ENCODE measurements at places on chromosomes 12 and 14.

GRCh38 chr14:67199016-67199415 is 9.8 kb downstream of the GARIN2 start:
- no peak for DNase-seq

- no peak for DNase-seq
These were observed 96.5 kb downstream of the PPP1R12A start for GRCh38 chr12:79838359-79838758.

GRCh38 chr12:49980501-49981349 is 8.0 kb downstream of the AQP6 start:
- no peak for DNase-seq

GRCh38 chr14:72550513-72550912 is 343.4 kb downstream of the DPF3 start:
- no peak for DNase-seq

GRCh38 chr12:108712165-108712924 is 19.0 kb downstream of the CORO1C start:
- DNase-seq = no peak

DNA sequence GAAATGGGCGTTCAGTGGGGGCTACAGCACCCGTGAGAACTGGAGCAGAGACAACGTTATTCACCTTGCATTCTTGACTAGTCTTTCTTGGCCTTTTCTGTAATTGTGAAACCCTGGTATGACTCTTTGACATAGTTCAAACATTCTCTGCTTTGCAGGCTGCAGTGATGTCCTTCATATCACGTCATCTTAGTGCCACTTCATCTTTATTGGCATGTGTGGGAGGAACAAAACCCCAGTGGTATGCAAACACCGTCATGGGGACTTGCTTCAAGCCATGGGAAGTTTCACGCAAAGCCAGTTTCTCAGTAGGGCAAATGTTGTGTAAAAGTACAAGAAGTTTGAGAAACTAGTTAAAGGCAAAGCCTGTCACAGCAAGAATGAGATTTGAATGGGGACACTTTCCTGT is 20.2 kb upstream of the DUSP16 start:
- DNase-seq = no peak

DNA sequence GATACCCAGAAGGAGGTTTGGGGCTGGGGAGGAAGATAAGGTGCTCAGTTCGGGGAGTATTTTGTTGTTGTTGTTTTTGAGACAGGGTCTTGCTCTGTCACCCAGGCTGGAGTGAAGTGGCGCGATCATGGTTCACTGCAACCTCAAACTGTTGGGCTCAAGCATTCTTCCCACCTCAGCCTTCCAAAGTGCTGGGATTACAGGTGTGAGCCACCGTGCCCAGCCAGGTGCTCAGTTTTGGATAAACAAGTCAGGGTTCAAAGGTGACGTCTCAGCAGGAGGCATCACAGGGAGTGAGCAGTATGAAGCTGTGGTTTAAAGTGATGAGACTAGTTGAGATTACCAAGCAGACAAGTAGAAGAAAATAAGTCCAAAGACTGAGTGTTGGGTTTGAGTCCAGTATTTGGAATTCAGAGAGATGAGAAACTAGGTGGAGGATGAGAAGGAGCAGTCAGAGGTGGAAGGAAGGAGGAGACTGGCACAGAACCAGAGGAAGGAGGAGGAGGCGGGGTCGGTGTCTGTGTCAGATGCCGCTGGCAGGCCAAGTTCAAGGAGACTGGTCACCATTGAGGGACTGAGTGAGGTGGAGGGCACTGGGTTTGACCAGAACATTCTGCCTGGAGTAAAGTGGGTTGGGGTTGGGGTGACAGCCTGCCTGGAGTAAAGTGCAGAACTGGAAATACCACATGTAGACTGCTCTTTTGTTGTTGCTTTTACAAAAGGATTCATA is 16.1 kb downstream of the SLC35E3 start:
- DNase-seq = no peak

GRCh38 chr12:14775636-14775980 is 27.7 kb downstream of the WBP11 start:
- peak; percentile 49 for DNase-seq

- no peak for DNase-seq
These were observed 28.6 kb downstream of the GNS start for GRCh38 chr12:64730588-64730969.

- DNase-seq = peak; percentile 74
These were observed 17.7 kb upstream of the CCDC91 start for GRCh38 chr12:28172434-28173030.

DNA sequence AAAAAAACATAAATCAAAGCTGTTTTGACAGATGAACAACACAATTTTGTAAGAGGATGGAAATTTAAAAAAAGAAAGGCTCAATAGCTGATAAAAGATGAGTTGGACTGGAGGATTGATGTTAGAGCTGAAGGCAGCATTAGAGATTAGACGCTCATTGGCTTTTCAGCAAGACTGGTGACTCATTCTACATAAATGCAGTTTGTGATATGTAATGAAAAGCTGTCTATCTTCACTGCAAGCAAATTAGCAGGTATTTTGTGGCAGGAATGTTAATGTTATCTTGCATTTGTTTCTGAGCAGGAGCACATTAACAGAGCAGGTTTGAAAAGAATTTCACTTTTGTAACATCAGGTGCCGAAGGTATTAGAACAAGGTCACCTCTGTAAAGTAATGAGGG is 442.7 kb upstream of the NOVA1 start:
- DNase-seq = no peak

DNA sequence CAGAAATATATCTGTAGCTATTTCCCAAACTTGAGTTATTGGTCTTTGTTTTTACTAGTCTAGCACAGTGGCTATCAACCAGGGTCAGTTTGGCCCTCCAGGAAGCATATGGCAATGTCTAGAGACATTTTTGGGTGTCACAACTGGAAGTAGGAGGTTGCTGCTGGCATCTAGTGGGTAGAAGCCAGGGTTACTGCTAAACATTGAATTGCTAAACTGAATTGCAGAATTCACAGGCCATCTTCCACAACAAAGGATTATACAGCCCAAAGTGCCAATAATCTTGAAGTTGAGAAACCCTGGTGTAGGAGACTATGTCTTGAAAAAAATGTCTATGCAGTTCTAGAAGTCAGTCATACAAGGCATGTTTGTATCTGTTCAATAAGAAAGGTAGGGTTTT is 27.7 kb downstream of the ARHGAP5 start:
- no peak for DNase-seq

DNA sequence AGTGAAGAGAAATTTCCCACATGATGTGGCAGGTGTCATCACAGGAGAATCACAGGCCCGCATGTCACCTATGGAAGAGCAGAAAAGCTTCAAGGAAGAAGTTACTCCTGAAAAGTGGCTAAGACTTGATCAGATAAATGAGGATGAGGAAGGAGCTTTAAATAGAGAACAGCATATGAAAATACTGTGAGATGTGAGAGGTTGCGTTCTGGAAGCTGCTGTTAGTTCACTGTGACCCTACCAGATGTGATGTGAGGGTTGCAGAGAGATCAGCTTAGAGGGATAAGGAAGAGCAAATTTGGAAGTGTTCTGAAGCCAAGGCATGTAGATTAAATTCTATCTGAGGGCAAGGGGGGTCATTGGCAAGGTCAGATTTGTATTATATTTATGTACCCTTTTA is 17.1 kb downstream of the ERP27 start:
- no peak for DNase-seq

- DNase-seq = no peak
These were observed 32.9 kb downstream of the C14orf132 start for GRCh38 chr14:96072076-96072475.

GRCh38 chr12:62259631-62259992 is 592 bp upstream of the USP15 start:
- DNase-seq = no peak

GRCh38 chr12:85865890-85866289 is 8.2 kb upstream of the NTS start:
- no peak for DNase-seq

GRCh38 chr12:119399301-119399700 is 64.8 kb downstream of the CCDC60 start:
- no peak for DNase-seq

GRCh38 chr12:94416613-94417012 is 43.1 kb downstream of the CEP83 start:
- DNase-seq = no peak

DNA sequence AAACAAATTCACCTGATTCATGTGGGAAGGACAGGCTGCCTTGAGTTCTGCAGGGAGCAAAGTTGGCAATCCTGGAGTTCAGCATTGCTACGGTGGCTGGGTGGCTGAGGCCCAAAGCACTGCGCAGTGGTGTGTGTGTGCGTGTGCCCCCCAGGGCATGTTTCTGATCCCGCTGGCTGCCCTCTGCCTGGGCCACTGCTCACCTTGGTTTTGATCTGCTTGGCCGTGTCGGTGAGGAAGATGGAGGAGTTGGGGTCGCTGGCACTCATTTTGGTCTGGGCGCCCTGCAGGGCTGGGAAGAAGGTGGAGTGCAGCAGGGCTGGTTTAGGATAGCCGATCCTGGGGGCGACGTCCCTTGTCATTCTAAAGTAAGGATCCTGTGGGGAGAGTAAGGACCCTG is 19.1 kb downstream of the SLC25A47 start:
- DNase-seq = no peak

DNA sequence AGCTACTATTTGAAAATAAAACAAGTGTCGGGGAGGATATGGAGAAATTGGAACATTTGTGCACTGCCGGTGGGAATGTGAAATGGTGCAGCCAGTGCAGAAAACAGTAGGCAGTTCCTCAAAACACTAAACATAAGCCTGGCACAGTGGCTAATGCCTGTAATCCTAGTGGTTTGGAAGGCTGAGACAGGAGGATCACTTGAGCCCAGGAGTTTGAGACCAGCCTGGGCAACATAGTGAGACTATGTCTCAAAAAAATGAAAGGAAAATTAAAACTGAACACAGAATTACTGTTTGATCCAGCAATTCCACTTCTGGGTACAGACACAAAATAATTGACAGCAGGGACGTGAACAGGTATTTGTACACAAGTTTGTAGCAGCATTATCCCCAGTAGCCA is 12.6 kb downstream of the SIVA1 start:
- no peak for DNase-seq

DNA sequence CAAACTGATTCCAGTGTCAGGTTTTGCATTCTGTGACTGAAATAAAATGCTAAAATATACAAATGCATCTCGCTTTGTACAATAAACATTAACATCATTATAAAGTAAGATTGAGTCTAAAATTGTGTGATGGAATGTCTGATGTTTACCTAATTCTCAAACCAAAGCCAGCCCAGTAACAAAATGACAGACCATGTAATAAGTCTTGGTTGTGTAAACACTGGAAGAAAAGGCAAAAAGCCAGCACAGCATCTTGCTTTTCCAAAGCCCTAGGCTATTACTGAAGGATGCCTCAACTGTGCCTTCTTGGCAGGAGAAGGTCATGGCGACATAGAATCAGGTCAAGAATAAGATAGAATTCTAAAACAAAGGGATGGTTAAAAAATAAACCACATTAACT is 169.6 kb downstream of the EGLN3 start:
- no peak for DNase-seq

GRCh38 chr12:38880288-38880687 is 25.1 kb downstream of the CPNE8 start:
- peak; percentile 40 for DNase-seq

DNA sequence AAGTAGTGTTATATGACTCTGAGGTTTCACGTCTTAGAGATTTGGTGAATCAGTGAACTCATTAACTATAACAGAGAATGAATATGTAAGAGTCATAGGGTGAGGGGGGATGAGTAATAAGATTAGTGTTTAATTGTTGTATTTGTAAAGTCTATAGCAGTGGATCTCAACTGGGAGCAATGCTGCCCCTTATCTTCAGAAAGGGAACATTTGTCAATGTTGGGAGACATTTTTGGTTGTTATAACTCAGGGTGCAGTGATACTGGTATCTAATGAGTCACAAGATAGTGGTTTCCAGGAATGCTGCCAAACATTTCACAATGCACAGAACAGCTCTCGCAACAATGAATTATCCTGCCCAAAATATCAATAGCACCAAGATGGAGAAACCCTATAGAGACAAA is 1193.7 kb downstream of the GALC start:
- peak; percentile 70 for DNase-seq

GRCh38 chr12:113469224-113469948 is 2.3 kb downstream of the LHX5 start:
- DNase-seq = no peak

- DNase-seq = peak; percentile 55
These were observed 19.2 kb upstream of the GXYLT1 start for GRCh38 chr12:42163913-42164312.

GRCh38 chr12:117141097-117141898 is 42.1 kb upstream of the TESC start:
- DNase-seq = no peak

DNA sequence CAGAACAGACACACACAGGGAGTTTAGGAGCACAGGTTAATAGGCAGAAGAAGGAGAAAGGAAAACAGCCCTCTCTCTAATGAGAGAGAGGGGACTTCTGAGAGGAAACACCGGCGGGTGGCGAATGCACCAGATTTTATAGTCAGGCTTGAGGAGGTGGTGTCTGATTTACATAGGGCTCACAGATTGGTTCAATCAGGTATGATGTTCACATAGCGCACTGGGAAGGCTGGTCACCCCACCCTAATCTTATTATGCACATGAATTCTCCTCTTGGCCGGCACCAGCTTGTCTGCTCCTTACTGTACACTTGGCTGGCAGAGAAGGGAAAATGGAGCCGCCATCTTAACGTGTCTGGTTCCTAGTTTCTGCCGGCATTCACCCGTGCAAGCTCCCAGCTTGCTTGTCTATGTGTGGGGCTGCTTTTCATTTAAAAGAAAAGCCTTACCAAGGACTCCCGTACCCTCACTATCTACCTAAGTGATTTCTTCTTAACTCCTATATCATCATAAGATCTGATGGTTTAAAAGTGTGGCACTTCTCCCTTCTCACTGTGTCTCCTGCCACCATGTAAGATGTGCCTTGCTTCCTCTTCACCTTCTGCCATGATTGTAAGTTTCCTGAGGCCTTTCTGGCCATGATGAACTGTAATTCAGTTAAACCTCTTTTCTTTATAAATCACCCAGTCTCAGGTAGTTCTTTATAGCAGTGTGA is 15.1 kb downstream of the BCAT1 start:
- no peak for DNase-seq

DNA sequence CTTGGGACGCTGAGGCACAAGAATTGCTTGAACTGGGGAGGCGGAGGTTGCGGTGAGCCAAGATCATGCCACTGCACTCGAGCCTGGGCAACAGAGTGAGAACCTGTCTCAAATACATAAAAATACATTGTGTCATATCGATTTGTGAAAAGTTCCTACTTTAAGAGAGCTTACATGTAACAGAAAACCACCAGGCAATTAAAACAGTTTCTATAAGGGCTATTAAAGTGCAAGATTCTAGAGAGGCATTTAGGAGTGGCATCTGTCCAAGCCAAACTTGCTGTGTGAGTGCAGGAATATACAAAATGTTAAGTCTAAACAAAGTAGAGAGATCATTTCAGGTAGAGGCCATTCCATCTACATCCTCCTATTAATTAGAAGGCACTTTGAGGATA is 1.7 kb upstream of the NEK9 start:
- DNase-seq = no peak

Measured in ACHN (cell line).